GM12892 (cell line): ENCODE measurements at places on chromosomes 16 and 17.
A peak's percentile ranks its signal among the peaks of the same experiment; 100 is the strongest.

GRCh38 chr17:78818152-78818846, 22.3 kb downstream of the USP36 start:
- DNase-seq: no peak

DNA sequence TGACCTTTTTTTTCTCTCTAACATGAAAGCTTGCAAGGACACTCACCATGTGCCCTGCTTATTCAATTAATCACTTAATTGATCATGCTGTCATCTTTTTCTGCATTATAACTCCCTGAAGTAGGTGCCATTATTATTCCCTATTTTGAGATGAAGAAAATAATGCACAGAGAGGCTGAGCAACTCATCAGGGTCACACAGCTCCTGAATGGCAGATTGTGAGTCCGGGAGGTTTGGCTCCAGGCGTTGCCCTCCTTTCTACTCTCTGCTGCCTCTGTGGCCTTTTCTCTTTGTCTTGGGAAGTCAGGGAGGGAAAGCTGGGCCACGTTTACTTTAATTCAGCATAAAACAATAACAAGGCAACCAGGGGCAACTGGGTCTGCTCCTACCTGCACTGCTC, 17.2 kb upstream of the N4BP1 start:
- no peak for DNase-seq

DNA sequence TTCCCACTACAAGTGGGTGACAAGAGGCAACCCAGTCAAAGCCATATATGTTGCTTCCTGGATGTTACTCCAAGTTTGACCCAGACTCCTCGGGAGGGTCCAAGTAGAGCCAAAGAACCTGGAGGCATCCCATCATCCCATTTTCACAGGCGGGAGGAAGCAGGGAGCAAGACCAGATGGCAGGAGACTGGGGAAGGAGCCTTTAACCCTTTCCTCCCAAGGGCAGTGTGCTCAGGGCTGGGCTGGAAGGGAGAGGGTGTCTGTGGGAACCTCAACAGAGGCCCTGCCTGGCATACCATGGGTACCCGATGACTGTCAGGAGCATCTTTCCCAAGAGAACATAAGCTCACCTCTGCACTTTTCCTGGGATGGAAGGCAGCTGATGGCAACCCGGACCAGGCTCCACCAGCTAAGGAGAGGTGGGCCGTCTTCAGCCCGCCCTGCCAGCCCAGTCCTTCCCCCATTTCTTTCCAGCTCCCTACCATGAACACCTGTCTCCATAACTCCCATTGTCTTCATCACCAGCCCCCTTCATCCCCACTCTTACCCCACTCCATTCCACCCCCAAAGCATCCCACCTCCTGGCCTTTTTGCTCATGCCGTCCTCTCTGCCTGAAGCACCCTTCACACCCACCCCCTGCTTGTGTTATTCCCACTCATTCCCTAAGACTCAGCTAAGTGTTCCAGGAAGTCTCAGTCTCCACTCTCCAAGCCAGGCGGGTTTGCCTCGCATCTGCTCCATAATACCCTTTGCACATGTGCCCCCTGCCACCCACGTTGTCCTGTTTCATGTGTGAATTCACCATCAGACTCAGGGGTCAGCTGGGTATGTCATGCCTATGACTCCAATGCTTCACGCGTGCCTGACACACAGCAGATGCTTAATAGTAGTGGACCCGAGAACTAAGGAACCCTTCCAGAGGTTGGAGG, 5.9 kb upstream of the SLC16A5 start:
- DNase-seq: no peak

- no peak for DNase-seq
Observed at GRCh38 chr16:28100810-28101532, 37.5 kb upstream of the GSG1L start.

GRCh38 chr16:51159296-51159695, 8.2 kb upstream of the SALL1 start:
- no peak for DNase-seq

DNA sequence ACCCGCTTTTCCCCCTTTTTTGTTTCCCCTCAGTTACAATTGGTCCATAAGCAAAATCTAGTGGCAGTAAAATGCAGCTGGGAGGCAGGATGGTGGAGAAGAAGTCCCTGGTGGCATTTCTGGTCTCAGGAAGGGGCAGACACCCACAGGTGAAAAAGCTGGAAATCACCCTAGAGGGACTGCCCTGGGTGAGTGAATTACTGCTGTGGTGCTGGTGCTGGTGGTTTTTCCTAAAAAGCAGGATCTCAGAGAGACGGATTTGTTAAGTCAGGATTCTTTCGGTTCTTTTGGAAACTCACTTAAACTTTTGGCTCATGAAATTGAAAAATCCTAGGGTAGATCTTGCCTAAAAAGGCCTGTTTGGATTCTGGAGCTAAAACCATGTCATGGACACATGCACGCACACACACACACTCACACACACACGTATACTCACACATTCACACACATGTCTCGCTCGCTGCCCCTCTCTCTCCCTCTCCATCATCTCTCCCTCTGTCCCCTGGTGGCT, 65.8 kb downstream of the NKD1 start:
- DNase-seq: no peak

DNA sequence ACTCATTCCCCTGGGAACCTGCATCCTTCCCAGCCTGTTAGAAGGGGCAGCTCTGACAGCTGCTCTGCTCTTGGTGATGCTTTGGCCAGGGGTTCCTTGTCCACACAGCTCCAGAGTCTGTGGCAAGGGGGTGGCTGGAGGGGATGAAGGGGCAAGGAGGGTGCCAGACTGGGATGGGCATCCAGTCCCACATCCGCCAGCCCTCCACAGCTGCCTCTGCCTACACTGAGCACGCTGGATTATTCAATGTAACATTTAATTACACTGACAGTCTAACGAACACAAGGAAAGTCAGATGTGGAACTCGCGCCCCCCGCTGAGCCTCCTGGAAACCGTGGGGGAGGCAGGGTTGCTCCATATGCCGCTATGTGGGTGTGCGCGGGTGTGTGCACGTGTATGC, 101.1 kb downstream of the C16orf78 start:
- no peak for DNase-seq

DNA sequence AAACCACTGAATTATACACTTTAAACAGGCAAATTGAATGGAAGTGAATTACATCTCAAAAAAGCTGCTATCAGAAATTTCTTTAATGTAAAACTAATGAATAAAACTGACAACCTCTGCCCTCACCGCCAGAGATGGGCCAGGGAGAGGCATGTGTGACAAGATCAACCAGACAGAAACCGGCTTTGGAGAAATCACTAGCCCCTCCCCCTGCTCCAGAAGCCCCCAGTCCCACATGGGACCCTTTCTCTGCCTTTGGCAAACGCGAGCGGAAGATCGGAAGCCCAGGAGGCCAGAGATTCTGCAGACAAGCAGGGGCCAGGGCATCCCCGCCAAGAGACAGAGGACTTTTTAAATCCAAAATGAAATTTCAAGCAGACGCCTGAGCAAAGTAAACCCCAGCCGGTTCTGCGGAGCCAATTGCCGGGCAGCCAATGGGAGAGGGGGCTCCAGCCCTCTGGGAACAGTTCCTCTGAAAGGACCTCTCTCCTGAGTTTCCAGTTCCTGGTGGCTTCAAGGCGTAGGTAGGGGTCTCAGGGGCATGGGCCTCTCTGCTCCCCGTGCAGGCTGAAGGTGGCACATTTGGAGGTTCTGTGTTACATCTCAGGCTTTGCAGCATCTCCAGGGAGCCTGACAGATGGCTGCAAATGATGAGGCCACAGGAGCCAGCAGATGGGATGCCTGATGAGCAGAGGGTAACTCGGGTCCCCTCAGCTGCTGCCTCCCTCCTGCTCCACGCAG, 118.1 kb downstream of the GSG1L start:
- no peak for DNase-seq

- no peak for DNase-seq
Observed at GRCh38 chr17:40317345-40317873, 8.4 kb downstream of the RARA start.

DNA sequence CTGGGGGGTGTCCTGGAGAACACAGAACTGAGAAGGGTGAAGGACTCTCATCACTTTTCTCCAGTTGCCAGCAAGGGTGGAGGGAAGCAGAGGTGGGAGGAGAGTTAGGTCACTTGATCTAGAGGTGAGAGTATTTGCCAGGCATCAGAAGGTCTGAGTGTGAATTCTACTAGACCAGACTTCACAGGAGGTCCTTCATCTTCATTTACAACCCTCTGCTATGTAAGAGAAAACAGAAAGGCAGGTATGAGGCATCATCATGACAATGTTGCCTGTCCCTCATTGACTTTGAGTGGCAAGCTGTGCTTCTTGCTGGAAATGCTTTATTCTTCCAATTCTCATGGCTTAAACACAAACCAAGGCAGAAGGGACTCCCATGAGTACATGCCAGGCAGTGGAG, 45.9 kb upstream of the B4GALNT2 start:
- no peak for DNase-seq

GRCh38 chr16:54482892-54483574, 196.4 kb upstream of the IRX3 start:
- DNase-seq: no peak

- no peak for DNase-seq
Observed at GRCh38 chr16:17316005-17316404, 154.8 kb downstream of the XYLT1 start.

GRCh38 chr16:48537275-48537674, 72.7 kb downstream of the N4BP1 start:
- DNase-seq: no peak

- DNase-seq: no peak
Observed at GRCh38 chr16:50121721-50122445, 31.2 kb upstream of the TENT4B start.

DNA sequence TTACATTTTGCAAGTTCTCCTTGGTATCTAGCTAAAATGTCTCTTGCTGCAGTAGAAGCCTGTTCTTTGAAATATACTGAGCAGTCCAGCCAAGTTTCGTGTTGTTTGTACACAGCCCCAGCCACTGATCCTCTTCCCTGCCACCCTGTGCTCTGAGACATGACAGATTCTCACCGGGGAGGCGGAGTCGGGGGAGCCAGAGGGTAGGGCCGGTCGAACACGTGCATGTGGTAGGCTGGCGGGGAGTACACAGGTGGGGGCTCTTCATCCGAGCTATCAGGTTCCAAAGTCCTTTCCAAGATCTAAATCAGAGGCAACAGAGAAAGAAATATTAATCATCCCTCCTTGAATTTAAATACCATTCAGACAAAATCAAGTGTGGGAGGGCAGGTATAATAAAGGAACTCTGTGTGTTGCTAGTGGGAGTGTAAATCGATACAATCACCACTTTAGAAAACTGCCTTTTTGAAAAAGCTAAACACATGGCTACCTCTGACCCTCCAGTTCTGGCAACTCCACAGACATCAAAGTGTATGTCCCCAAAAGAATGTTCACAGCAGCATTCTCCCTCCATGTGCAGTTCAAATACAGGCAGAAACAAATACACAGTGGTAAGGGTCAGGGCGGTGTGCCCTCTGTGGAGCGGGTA, 29.7 kb upstream of the MRPS23 start:
- no peak for DNase-seq

DNA sequence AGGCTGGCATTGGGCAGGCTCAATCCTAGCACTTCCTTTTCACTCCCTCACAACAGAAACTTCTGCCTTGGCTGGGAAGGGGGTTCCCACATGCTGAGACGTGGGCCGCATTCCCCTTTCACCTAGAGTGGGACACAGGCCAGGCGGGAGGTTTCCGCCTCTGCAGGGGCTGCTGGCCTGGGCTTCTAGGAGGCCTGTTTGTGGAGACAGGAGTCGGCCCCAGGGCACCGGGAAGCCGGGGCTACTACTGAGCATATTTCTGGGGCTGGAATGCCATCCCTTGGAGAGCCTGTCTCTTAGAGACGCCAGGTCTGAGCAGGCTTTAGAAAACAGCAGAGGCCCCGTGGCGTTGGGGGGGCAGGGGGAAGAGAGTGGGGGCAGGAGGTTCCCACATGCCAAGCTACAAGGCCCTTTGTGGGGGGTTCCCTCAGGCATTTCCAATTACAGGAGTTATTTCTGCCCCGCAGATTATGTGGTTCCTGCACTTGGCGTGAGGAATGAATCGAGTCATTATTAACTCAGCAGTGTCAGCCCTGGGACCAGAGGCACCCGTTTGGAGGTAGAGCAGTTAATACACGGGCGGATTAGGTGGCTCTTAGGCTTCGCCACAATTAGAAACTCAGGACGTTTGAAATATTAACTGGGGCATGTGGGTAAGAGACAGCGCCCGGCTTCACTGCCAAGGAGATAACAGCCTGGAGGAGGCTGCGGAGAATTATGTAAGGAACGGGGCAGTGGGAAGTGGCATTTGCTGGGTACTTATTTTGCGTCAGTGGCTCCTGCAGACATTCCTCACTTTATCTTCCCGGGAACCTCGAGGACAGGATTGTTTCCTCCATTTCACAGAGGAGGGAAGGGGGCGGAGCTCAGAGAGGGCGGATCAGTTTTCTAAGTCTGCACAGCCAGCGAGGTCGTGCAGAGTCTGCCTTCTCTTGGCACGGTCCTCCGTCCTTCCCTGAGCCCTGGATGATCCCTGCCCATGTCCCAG, 162.5 kb downstream of the MAF start:
- no peak for DNase-seq

- no peak for DNase-seq
Observed at GRCh38 chr17:16364625-16365024, 11.4 kb upstream of the CENPV start.

GRCh38 chr17:42135664-42136653, 13.4 kb downstream of the HSPB9 start:
- no peak for DNase-seq

DNA sequence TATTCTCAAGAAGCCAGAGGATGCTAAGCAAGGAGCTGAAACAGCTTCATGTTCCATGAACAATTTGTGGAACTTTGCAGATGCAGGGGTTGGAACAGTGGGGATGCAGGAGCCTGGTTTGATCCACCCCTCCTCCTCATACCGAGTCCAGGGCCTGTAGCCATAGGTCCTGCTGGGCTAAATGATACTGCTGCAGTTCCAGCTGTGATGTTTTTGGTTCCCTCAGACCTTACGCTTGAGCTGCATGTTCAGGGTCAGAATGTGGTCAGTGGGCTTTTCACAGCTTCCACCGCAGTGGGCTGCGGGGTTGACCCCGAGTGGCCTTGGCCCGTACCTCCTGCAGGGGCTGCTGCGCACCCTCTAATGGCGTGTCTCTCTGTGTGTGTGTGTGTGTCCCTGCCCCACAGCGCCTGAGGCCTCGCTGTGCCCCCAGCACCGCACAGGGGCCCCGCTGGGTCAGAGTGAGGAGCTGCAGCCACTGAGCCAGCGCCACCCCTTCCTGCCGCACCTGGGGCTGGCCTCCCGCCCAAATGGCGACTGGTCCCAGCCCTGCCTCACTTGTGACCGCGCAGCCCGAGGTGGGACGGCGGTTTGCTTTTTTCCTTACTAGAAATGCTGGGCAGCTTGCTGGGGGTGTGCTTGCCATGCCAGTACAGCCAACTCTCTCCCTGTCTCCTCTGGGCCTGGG, 48.2 kb downstream of the EPN2 start:
- no peak for DNase-seq

DNA sequence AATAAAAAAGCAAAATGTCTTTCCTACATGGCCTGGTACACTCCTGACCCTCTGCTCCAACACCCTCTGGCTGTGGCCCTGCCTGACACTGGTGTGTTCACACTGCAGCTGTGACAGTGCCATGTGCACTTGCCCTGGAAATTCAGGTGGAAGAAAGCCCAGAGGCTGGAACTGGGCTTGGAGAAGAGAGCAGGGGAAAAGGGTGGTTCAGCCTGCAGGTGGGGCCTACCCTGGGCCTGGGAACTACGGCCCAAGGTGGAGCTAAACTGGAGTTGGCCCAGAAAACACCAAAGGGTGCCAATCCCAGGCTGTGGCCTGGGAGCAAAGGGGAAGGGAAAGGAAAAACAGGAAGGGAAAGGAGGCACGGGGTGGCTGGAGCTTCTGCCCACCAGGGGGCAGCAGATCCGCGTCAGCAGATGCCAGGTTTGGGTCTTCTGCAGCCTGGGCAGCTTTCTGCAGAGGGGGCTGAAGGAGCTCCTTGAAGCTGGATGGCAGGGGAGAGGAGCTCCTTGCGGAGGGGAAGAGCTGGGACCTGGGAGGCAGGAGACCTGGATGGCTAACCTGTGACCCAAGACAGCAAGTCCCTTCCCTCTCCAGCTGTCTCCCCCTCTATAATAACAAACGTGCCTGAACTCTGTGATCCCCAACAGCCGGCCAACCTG, 15.4 kb upstream of the CTCF start:
- peak; percentile 86 for DNase-seq
